ENCODE measurements at places on chromosomes 5 and 9.

DNA sequence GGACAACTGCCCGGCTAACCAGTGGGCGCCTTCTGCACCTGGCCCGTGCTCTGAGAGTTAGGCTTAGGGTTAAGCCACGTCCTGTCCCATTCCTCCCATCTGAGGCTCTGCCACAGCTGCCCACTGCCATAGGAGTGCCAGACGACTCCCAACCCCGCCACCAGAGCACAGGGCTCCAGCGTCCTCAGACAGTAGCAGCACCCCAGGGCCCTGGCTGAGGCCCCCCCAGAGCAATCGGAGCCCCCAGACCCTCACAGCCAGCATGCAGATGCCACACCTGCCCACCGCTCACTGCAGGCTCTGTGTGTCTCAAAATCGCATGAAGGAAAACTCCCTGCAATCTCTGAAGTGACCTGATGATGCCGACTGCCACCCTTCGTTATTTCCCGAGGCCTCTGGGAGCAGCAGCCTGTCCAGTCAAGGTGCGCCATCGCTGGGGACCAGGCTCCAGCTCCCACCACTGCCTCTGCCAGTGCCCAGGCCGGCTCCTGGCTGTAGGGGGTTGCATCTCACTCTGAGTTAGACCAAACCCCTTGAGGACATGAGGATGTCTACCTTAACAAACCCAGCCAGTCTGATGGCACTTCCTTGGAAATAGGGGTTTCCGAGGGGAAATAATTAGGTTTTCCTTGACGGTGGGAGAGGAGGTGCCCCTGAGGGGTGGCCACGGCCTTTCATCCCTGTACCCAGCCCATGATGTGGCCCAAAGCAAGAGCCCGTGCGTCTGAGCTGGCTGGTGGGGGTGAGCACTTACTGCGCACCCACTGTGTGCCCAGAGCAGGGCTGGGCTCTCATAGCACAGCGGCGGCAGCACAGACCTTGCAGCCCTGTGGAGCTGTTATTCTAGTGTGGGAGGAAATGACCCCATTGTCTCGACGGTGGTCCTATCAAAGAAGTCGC is 58.0 kb upstream of the RNF130 start:
- DNase-seq, result no peak

DNA sequence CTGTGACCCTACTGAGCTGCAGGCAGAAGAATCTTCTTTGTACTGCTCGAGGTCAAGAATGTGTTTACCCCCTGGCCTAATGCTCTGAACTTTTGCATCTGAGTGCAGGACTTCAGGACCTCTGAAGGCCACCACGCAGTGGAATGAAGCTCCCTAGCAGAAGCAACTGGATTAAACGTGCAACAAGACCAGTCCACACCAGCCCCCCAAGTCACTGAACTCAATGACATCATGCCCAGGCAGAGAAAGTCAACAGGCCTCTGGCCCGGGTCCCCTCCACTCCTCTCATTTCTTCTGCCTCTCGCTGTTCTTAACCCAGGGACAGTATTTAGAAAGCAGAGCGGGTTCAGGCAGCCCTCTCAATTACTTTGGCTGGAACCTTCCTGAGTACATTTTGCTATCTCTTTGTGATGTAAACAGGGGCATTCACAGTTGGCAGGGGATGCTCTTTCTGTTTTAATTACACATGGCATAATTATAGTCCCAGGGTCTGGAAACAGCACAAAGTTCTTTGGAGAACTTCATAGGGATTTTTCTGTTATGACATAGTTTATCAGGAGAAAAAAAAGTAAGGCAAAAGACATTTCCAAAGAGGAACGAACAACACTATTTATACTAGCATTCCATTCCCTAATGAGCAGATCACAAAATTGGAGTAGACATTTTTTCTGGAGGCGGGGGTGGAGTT is 108.2 kb upstream of the SPATA31D4 start:
- no peak for DNase-seq

- DNase-seq, result no peak
Observed at GRCh38 chr5:149681922-149682321, 48.2 kb upstream of the PPARGC1B start.

- DNase-seq, result no peak
Observed at GRCh38 chr9:130196643-130197042, 24.4 kb downstream of the NCS1 start.

GRCh38 chr5:180498378-180498777 is 4.2 kb downstream of the CNOT6 start:
- DNase-seq, result no peak

DNA sequence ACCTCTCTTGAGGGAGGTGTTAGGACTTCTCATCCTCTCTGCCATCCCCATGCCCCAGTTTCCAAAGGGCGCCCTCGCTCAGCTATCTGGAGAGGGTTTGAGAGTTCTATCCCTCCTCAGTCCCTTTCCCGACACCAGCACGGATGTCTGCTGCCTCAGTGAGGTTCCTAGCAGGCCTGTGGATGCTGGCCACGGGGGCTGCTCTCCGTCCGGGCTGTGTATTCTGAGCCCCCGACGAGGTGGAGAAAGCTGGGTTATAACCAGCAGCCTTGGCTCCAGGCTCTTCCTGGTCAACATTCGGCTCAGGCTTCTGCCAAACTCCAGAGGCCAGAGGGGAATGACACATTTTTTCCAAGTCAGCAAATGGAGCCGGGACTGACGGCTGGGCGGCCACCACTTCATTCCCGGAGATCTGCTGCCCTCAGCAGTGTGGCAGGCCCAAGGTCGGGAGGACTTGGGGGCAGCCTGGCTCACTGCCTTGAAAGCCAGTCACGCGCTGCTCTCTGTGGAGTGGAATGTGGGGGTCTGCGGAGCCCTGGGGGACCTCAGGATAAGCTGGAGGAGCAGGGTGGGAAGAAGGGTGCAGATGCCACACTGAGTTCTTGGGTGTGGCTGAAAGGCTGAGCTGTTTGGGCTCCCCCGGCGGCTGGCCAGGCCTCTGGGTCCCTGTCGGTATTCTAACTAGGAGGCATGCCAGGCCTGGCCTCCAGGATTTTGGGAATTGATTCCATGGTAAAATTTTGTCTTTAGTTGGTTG is 27.4 kb downstream of the PTPA start:
- DNase-seq, result no peak

DNA sequence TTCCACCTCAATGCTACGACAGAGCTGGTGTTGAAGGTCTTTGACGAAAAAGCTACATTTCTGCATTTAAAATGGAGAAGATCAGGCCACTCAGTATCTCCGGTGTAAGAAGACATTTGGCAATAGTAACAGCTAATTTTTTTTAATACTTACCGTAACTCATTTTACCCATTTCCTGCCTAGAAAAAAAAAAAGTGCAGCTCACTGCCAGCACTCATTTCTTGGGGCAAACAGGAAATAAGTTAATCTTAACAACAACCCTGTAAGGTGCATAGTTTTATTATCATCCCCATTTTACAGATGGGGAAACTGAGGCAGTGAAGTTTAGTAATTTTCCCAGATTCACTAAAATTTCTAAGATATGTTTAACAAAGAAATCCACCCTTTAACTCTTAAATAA is 27.4 kb upstream of the KCNMB1 start:
- no peak for DNase-seq

DNA sequence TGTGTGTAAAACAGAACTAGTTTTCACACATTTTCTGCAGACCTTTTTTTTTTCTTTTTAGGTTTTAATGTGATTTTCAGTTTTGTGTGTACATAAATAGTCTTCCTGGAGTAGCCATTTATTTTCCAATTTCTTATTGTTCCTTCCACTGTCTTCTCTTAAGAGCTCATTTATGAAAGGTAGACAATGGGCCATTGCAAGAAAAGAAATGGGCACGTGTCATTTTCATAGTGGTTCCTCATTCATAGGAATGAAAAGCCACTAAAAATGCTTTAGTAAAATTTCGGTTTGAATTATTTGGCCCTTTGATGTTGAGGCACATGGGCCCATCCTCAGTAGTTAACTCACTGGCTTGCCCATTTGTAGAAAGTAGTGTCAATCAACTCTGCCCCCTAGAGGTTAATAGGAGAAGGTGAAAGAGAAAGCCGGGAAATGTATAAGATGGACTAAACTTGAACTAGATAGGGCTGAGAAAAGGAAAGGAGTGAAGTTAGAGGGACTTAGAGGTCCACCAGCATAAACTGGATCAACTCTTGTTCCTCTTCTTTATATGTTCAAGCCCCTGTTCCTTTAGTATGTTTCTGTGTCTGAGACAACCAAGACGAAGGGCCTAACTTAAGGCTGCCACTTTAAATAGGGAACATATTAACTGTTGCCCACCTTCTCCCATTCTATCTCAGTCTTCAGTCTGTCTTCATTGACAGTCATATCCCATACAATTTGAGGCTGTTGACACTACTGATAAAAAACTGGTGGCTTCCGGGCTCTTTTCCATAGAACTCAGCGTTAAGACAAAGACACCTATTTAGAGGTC is 72.6 kb downstream of the SMARCA2 start:
- DNase-seq, result no peak

GRCh38 chr9:88652876-88653275 is 117.9 kb downstream of the NXNL2 start:
- DNase-seq, result no peak

- DNase-seq, result no peak
Observed at GRCh38 chr5:147487031-147487750, 22.7 kb downstream of the DPYSL3 start.

GRCh38 chr5:167694325-167695147 is 596.9 kb upstream of the WWC1 start:
- DNase-seq, result no peak

DNA sequence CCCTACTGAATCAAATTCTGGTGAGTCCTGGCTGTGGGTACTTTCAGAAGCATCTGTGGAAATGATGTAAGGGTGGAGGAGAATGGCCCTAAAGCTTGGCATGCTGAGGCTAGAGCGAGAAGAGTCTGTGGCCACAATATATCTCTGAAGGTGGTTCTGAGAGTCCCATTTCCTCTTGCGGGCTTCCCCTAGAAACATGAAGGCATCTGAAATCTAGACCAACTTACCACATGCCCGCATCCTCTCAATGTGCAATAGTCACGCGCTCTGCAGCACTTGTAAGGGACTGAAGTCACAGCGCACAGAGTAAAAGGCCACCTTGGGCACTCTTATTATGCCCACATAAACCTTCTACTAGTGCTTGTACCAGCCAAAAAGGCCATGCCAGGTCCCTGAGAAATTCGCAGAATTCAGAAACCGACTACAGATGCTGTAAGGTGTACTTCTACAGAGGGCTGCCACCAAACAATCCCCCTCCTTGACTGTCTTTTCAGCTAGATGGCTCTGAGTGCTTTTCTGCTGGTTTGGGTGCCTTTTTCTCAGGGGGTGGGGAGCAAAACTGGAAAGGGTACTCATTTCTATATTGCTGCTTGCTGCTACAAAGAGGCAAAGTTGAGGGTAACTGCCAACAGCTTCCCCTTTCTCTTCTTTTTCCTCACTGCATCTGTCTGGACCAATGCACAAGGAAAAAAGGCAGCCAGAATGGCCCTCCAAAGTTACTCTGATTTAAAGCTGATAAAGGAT is 107.3 kb downstream of the ZDHHC21 start:
- DNase-seq, result no peak

DNA sequence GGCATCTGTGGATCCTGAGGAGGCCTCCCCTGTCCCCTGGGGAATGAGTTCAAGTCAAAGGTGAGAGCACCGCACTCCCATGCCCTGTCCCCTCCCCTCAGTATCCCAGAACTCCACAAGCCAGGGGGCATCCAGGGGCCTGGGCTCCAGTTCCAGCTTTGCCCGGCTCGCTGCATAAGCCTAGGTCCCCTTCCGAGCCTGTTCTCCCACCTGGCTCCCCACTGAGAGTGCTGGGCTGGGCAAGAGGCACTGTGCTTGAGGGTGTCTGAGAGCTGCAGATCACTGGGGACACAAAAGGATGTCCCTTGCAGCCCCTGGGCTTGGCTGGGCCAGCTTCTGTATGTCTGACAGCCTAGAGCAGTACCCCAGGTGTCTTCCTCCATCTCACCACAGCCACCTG is 4.6 kb downstream of the DOK3 start:
- DNase-seq, result no peak

DNA sequence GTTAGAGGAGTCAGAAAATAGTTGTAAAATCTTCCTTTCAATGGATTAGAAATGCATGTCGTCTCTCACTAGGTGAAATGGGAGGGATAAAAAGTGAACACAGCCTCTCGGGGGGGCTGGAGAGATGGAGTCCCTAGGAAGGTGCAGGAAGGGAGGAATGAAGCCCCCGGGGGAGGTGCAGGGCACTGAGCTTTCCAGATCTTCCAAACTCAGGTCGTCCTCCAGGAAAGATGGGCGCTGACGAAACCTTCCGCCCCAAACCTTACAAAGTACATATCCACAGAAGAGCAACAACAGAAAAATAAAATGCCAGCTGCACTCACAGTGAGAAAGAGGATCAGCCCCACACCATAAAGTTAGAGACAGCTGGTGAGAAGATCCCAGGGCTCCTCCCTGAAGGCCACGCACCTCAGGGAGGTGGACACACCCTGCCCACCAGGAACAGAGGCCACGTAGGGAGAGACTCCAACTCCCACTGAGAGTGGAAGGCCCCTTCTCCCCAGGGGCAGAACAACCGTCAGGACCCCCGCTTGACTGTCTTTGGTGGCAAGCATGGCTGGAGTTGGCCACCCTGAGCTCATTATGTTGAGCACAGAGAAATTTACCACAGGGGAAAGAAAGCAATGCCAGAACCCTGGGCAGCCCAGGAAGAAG is 174.3 kb downstream of the AUH start:
- DNase-seq, result no peak

- DNase-seq, result no peak
Observed at GRCh38 chr5:146001544-146002190, 65.3 kb downstream of the SH3RF2 start.

GRCh38 chr5:58736214-58736613 is 153.3 kb downstream of the RAB3C start:
- DNase-seq, result no peak

- DNase-seq, result no peak
Observed at GRCh38 chr9:16521868-16522411, 348.5 kb downstream of the BNC2 start.
